ENCODE measurements at places on chromosomes 3 and 15.

GRCh38 chr15:25335279-25335678 lies 103.5 kb downstream of the UBE3A start:
- no peak for DNase-seq

DNA sequence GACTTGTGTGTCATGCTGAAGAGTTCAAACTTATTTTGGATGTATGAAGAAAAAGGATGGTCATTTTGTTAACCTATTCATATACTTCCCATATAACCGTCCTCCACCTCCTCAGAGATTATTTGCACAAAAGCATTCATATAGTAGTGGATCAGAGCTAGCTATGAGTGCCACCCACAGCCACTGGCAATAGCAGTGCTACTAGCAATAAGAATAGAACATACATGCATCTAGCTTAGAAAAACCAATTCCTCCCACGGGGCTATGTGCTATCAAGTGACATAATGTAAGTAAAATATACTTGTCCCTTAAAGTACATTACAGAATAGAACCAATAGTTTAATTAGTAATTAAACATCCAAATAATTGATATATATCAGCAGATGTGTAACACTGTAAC lies 10.3 kb upstream of the ZBED2 start:
- DNase-seq: no peak

DNA sequence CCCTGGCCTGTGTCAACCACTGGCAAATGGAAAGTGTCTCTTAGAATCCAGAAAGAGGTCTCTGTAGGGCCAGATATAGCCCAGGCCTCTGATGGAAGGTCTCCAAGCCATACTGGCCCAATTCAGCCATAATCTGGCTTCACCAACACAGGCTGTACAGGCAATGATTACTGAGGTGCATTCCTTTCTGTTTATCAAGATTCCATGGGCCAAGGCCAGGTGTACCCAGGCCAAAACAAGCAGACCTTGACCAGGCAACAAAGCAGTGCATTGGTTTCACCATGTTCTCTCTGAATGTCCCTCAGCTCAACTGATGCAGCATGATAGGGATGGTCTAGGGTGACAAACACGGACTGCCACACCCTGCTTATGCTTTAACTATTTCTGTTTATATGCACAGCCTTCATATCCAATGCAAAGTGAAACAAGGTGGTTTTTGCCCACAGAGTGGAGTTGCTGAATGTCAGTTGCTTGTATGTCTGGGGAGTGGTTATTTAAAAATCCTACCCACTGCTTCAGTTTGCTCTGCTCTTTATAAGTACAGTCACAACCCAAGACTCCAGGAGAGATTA lies 25.2 kb downstream of the CCNL1 start:
- DNase-seq: no peak

- DNase-seq: no peak
Measured at GRCh38 chr3:46626039-46626438, 13.7 kb downstream of the FAM240A start.

GRCh38 chr3:66441129-66441528 lies 59.7 kb downstream of the LRIG1 start:
- DNase-seq: no peak

GRCh38 chr3:168624892-168625448 lies 529.2 kb upstream of the GOLIM4 start:
- DNase-seq: no peak

DNA sequence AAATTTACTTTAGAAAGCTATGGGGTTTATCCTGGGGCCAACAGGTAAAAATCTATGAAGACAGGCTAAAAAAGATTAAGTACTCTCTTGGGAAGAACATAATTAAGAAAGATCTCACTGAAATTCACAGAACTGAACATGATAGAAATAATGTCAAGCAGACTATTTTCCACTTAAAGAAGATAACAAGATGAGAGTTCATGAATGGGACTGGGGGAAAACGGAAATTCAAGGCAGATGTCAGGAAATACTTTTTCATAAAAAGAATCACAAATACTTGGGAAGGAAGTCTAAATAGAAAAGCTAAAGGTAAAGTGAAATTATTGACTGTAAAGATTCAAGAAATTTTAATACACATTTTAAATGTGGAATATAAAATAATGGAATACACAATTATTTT lies 737.6 kb downstream of the EPHA3 start:
- no peak for DNase-seq

DNA sequence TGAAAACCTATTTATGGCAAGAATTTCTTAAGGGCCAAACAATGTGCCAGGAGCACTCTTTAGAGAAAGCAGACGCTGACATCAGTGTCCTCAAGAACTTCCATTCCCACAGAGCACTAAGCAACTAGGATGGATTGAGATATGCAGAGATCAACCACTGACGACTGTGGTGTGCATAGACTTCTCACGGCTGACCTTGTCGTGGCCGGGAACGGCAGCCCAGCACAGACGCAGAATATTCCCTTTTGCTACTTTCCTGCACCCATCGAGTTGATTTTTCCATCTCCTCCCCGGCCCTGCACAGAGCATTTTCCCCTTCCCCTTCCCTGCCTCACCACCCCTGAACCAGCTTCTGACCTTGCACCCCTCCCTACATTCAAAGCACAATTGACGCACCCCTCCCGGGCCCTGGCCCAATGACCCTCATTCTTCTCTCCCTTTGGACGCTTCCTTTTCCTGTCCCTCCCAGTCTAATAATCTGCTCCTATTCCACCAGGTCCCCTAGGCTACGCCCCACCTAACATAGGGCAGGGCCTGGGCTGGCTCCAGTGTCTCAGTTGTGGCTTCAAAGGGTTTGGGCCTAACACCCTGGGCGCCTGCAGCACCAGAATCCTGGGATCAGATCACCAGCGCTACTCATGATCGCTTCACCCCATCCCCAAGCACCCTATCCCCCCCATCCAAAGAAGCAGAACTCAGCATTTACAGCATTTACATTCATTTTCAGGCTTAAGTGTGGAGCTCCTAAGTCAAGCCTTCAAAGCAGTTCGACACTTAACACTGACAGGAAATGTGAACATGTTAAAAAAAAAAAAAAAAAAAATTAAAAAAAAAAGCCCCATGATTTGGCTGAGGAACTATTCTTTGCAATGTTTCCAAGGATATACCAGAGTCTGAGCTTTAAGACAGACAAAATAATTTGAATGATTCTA lies 151.2 kb downstream of the FOXP1 start:
- DNase-seq: no peak

DNA sequence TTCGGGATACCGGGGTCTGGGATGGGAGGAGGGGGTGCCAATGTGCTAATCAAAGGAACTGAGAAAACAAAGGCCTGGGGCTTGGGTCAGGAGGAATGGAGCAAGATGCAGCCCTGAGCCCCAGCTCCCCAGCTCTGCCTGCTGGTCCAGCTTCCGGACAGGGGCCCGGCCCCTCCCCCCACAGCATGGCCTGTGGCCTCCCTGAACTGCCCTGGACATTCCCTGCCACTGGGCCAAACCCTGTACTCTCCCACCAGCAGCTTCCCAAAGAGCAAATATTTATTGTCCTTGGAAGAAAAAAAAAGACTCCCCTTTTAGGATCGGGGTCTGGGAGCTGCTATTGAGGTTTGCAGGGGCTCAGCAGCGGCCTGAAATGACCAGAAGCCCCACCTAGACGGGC lies 5.7 kb upstream of the MYL3 start:
- no peak for DNase-seq

- no peak for DNase-seq
Measured at GRCh38 chr15:98127586-98127985, 167.1 kb downstream of the ARRDC4 start.

GRCh38 chr3:7876741-7877297 lies 624.8 kb upstream of the LMCD1 start:
- peak; percentile 13 for DNase-seq

DNA sequence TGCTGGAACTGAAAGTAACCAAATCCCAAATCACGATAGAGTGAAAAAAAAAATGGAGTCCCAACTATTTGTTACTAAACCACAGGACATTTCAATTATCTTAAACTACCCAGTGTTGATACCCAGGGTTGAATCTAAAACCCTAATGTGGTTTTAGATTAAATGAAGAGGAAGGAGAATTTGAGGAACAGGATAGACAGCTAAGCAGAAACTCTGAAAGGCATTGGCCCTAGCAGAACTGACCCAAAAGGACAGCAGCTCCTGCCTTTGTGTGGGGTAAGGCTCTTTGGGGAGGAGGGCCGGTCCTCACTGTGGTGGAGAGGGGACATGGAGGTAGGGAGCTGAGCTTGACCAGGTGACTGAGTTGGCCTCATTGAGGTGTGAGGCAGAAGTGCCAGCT lies 30.7 kb upstream of the SNRK start:
- DNase-seq: no peak

- DNase-seq: no peak
Measured at GRCh38 chr15:29131840-29132420, 137.7 kb downstream of the NSMCE3 start.

- no peak for DNase-seq
Measured at GRCh38 chr15:41941644-41942415, 30.5 kb downstream of the EHD4 start.

- no peak for DNase-seq
Measured at GRCh38 chr3:64084640-64085039, 61.3 kb upstream of the PSMD6 start.

GRCh38 chr3:140424726-140425125 lies 253.1 kb upstream of the TRIM42 start:
- no peak for DNase-seq

GRCh38 chr3:132535575-132536441 lies 61.3 kb upstream of the ACKR4 start:
- DNase-seq: peak; percentile 14

DNA sequence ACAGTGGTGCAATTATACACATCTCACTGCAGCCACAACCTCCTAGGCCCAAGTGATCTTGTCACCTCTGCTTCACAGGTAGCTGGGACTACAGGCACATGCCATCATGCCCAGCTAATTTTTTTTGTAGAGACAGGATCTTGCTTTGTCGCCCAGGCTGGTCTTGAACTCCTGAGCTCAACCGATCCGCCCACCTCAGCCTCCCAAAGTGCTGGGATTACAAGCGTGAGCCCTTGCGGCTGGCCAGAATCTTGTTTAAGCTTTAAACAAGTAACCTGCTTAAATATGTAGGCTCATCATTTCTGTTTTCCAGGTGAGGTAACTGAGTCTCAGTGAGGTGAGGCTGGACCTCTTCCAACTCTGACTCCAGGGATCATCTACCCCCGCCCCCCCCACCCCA lies 7.7 kb upstream of the PSTPIP1 start:
- no peak for DNase-seq

- DNase-seq: no peak
Measured at GRCh38 chr15:68829068-68829467, 8.4 kb upstream of the ANP32A start.

DNA sequence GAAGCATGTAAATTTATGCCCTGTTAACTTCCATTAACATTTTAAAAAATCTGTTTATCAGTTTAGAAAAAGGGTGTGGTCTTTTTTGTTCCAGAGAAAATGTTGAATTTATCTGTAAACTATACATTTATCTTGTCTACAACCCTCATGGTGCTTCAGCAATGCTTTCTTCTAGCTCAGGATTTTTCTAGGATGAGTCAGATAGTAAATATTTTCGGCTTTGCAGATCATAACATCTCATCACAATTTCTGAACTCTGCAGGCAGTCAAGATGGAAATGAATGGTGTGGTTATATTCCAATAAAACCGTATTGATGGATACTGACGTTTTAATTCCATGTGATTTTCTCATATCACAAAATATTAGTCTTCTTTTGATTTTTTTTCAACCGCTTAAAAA lies 70.5 kb upstream of the FOXB1 start:
- DNase-seq: no peak

- DNase-seq: no peak
Measured at GRCh38 chr3:98839846-98840245, 61.6 kb downstream of the DCBLD2 start.

GRCh38 chr3:178618896-178619295 lies 82.7 kb downstream of the KCNMB2 start:
- no peak for DNase-seq

GRCh38 chr3:70726096-70726938 lies 413.9 kb upstream of the MDFIC2 start:
- DNase-seq: no peak

GRCh38 chr15:49075881-49076280 lies 29.6 kb upstream of the SECISBP2L start:
- no peak for DNase-seq

DNA sequence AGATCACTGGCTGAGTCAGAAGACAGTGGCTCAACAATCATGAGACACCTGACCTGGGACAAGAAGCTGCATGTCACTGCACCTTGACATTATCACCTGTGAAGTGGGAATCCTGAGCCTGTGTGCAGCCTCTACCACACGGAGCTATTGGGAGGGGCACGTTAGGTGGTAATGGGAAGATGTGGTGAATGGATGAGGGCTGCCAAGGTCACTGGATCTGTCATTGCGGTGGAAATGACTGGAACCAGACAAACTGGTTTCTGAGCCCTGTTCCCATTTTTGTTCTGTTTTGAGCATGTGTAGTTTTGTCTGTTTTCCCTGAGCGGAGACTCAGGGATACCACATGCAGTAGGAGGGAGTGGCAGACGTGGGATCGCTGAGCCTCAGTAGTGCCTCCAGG lies 235.5 kb downstream of the OPA1 start:
- DNase-seq: no peak
